ENCODE measurements at places on chromosomes 7 and 10. TPM values are rescaled to one million over a fixed set of nuclear protein-coding genes. Genes with fewer than 3 reads are reported as not detected.

Gene ATRNL1
- 15.4 TPM for total RNA-seq

Gene PNLIPRP3
- not detected for total RNA-seq

Gene CCAR1
- 9.5 TPM for total RNA-seq

Gene NPFFR1
- not detected for total RNA-seq

Gene KLF14
- not detected for total RNA-seq

Gene IDI2
- not detected for total RNA-seq

- no peak for DNase-seq
Measured at GRCh38 chr10:70863470-70864160, 24.8 kb downstream of the PCBD1 start.

GRCh38 chr7:80896906-80897598 is 21.8 kb downstream of the SEMA3C start:
- DNase-seq, result no peak

DNA sequence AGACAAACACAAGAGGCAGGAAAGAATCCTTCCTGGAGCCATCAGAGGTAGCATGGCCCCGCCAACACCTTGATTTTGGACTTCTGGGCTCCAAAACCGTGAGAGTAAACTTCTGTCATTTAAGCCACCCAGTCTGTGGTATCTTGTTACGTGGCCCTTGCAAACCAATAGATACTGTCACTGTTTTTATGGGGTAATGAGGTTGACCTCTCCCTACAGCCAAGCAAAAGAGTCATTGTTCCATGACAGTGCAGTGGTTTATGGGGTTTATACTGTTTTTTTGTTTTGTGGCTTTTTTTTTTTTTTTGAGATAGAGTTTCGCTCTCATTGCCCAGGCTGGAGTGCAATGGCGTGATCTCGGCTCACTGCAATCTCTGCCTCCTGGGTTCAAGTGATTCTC is 32.8 kb downstream of the KIAA1549 start:
- DNase-seq, result no peak

- no peak for DNase-seq
Measured at GRCh38 chr7:158616050-158616449, 28.4 kb upstream of the PTPRN2 start.

DNA sequence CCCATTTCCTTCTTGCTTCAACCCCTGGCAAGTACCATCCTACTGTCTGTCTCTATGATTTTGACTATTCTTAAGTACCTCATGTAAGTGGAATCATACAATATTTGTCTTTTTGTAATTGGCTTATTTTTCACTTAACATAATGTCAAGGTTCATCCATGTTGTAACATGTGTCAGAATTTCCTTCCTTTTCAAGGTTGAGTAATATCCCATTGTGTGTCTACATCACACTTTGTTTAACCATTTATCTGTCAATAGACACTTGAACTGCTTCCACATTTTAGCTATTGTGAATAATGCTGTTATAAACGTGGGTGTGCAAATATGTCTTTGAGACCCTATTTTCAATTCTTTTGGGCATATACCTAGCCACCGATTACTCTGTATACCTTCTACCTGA is 14.0 kb upstream of the CDK14 start:
- no peak for DNase-seq

DNA sequence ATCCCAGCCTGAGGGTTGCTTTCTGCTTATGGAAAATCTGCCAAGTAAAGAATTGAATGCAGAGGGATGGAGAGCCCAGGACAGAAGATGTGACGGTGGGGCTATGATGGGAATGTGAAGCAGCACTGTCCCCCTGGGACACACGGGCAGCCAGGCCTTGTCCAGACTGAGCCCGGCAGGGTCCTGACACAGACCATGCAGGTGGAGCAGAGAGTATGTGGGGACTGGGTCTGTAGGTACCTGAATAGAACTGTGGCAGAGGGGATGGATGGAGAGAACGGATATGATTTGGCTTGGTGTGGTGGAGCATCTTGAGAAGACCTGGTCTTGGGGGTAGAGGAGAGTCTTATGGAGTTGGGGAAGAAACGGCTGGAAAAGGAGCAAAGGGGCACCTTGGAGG is 732 bp upstream of the LRRC18 start:
- no peak for DNase-seq

GRCh38 chr7:45922810-45923209 is 1.7 kb upstream of the IGFBP3 start:
- no peak for DNase-seq

DNA sequence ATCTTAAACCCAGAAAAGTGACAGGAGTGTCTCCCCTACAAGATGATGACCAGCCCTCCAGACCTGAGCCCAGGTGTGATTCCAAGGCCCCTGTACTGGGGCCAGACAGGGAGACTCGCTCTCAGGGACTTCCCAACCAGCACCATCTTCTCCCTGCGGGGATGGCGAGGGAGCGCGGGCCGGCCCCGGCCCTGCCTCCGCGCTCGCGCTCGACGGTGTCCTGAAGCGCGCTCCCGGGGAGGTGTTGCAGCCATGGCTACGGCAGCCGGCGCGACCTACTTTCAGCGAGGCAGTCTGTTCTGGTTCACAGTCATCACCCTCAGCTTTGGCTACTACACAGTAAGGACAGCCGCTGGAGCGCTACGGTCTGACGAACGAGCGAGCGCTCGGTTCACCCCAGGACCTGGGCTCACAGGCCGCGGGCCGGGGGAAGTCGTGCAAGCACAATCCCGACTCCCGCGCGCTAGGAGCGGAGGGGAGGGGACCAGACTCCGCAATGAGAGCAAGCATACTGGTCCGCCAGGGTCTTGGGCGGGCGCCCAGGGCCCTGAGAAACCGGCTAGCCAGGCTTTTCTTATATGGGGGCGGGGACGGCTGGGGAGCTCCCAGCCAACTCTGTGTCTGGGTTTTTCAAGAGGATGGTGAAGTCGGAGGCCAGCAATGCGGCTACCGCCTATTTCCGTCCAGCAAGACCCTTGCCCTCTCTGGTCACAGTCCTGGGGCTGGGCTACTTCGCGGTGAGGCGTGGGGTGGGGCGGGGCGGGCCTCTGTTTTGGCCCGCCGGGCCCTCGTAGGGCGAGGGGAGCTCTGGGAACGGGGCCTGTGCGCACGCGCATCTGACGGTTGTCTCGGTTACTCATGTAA is at the start of gene TMEM254:
Gene TMEM254 (plus strand): TSS at position 218 of the 864 bp plus-strand sequence. CDS start 35 bp downstream, at position 253.
- DNase-seq, result peak; percentile 56
